Stimulated activated effector memory CD8-positive, alpha-beta T cell treated with anti-CD3 and anti-CD28 coated beads, Interleukin-12 subunit alpha, Interleukin-12 subunit beta, amount 100 ng/mL, for 72 hours (primary cell): ENCODE measurements at places on chromosomes 13 and 19.

GRCh38 chr19:33805313-33805712, 8.6 kb downstream of the KCTD15 start:
- no peak for DNase-seq

- no peak for DNase-seq
Measured at GRCh38 chr19:18504886-18505610, 16.8 kb downstream of the ELL start.

DNA sequence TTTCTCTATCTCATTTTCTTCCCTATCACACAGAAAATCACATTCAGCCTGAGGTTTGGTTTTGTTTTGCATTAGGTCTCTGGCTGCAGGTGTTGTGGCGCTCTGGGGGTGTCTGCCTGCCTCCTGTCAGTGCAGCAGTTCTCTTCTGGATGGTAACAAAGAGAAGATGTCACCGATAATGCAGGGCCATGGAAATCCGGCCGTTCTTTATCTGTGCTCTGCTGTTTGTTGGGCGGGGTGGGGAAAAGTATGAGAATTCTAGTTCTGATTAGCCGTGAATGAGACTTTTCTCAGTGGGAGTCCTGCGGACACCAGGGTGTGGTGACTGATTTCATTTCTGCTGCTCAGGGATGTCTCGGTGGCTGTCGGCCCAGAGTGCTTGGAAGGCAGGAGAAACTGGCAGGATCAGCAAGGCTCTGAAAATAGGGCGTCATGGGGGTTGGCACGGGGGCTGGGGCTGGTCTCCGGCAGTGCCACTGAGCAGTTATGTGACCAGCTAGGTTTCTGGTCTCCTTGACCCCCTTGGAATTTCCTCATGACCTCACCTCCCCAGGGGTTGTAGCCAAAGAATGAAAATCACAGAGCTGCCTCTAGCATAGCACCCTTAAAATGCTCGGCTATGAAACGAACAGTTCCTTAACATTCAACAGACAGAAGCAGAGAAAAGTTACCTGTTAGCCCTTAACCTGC, 5.0 kb downstream of the RNF113B start:
- DNase-seq, result no peak

- DNase-seq, result no peak
Measured at GRCh38 chr13:28250542-28250941, 112.2 kb downstream of the PAN3 start.

- no peak for DNase-seq
Measured at GRCh38 chr19:32367948-32368536, 22.6 kb downstream of the ZNF507 start.

GRCh38 chr19:43708716-43709115, 7.2 kb upstream of the IRGC start:
- DNase-seq, result no peak

DNA sequence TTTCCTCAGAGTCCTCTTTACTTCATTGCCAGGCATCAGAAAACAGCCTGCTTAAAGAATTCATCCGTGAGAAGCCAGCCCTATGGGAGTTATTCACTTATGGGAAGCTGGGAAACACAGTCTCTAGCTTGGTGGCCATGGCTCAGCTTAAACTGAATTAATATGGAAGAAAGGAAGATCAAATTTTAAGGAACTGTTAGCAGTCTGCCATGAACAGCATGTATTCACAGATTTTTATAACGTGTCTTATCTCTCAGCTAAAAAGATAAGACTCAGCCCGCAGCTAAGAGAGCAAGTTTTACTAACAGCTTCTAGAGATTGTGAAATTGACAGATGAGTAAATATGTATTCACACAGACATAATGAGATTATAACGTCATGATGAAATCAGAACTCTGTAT, 253.7 kb upstream of the RXFP2 start:
- no peak for DNase-seq

GRCh38 chr13:78137404-78138142, 218.9 kb upstream of the EDNRB start:
- DNase-seq, result peak; percentile 52

GRCh38 chr19:46181388-46181779, 33.3 kb downstream of the IGFL2 start:
- no peak for DNase-seq

GRCh38 chr13:102117175-102117831, 284.5 kb downstream of the FGF14 start:
- no peak for DNase-seq

DNA sequence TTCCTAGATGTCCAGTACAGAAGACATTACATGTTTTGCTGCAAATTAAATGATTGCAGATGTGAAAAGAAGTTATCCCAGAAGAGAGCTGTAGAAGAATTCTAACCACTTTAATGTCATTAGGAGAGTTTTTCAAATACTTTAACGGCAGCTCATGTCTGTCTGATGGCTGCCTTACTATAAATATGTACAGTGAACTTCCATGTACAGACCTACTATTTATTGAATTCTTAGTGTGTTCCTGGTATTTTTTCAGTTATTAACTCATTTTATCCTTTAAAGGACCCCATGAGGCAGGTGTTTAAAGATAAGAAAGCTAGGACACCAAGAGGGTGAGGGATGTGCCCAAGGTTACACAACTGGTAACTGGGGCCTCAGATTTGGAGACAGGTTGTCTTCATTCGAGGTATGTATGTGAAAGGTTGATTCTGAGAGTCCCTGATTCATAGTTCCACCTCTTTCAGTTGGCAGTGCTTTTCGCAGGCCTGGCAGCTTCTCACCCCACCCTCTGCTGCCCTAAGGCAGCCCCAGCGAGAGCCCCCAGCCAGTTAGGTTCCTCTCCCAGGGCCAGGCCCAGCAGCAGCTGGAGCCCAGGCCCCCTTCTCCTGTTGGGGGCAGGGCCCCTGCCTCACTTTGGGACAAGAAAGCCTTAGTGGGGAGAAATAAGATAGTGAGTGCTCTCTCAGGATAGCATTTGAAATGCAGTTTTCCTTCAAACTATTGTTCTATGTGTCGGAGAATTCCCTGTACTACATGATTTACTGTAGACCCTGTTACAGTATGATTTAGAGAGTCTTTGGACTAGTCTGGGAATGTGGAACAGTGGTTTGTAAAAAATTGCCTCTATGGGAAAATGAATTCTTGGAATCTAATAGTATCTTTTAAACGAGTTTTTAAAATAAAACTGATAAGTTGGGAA, 67.7 kb upstream of the TEX29 start:
- no peak for DNase-seq

GRCh38 chr13:114235697-114236096, 1.0 kb downstream of the CDC16 start:
- no peak for DNase-seq

DNA sequence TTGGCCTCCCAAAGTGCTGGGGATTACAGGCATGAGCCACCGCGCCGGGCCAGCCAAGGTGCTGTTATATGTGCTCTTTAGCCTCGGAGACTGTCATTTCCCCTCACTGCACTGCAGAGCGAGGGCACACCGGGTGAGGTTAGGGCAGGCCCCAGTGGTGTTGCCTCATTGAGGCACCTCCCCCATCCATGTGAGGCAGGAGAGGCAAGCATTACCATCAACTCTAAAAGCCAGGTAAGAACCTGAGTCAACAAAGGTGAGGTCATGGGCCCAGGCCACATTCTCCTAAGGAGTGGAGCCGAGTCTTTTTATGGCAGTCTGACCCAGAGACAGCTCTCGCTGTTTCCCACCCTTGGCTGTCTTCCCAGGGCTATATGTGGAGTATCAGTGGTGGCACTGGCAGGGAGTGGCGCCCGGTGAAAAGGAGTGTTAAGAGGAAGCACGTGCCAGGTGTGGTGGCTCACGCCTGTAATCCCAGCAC, 10.9 kb downstream of the B3GNT8 start:
- DNase-seq, result no peak

GRCh38 chr13:101529422-101529821, 76.9 kb downstream of the ITGBL1 start:
- no peak for DNase-seq

GRCh38 chr19:42152910-42153671, 20.8 kb upstream of the POU2F2 start:
- no peak for DNase-seq

DNA sequence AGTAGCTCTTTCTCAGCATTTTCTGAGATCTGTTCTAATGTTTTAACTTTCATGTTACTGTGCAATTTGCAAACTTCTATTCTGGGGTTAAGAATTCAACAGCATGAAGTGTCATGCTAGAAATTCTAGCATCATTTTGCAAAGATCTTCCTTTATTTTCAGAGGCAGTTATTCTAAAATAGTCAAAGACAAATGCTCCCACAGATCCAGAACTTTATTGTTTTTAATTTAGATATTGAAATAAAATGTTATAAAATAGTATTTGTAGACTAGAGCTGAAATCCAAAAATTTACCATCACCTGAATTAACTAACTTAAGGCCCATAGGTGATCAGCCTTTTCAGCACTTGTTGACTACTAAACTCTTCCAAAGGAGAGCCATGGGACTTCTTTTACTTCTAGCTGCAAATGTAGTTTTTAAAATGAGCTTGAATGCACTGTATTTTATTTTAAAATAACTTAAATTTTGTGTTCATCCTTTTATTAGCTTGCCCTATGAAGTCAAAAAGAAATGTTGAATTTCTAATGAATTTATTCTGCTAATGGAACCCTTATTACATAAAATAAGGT, 3.2 kb downstream of the MAB21L1 start:
- no peak for DNase-seq

DNA sequence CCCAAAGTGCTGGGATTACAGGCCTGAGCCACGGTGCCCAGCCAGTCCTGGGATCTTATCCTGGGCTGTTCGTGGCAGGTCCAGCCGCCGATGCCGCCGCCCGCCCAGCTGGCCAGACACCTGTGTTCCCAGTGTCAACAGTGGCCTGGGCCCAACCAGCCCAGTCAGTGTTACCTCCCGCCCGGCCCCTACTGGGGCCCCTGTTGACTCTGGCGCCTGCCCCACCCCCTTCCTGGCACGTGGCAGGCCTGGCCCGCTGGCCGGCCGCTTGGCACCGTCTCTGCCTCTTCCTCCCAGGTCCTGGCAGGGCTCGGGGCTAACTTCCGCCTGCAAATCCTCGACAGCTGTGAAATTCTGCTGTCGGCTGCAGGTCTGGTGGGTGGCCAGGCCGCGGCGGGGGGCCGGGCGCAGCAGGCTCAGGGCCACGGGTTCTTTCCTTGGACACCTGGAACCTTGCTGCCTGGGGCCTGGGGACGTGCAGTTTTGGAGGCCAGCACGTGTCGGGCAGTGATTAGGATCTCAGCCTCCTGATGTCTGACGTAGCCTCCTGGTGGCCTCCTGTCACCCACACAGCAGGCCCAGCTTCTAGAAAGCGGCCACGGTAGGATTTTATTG, 9.1 kb downstream of the ARID3A start:
- DNase-seq, result no peak

DNA sequence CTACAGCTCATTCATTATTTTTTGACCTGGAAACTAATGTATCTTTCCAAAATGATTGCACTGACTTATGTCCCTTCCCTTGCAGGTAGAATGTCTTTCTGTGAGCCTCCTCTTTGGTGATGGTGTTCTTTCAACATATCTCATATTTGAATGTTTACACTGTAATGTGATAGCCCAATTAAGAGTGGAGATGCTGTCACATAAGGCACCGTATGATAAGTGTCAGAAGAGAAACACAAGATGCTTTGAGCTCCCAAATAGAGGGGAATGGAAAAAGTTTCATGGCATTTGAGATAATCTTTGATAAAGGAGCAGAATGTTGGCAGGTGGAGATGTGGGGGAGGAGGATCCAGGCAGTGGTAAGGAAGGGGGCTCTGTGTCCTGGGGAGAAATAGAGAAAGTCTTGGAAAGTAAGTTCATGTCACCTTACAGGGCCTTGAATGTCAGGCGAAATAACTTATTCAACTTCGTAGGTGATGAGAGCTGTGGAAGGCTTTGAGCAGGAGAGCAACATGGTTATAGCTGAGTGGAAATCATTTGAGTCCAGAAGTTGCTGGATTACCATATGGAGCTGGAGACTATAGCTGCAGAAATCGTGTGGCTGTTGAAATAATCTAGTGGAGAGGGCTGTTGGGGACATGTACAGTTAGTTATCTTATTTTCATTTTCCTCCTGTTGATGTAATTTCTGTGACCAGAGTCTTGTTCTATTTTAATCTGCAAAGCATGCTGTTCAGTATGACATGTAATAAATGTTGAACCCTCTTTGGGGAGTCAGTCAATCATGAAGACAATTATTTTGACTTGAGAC, 10.3 kb upstream of the RNF113B start:
- DNase-seq, result no peak

DNA sequence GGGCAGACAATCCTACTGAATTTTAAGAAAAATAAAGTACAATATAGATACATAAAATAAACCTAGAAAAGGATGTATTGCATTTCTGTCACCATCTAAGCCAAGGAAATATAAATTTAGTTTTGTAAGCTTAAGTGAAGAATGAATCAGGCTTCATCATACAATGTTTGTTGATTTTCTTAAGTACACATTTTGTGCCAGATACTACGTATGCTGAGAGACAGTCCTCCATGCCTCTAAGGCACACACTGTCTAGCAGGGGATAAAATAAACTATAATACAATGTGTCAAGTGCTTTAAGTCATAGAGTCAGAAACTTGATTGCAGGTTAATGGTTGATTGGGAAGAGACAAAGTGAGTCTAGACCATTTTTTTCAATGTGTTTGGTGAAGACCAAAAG, 465.7 kb downstream of the TBC1D4 start:
- DNase-seq, result no peak
